ENCODE measurements at places on chromosomes 2 and 18.

DNA sequence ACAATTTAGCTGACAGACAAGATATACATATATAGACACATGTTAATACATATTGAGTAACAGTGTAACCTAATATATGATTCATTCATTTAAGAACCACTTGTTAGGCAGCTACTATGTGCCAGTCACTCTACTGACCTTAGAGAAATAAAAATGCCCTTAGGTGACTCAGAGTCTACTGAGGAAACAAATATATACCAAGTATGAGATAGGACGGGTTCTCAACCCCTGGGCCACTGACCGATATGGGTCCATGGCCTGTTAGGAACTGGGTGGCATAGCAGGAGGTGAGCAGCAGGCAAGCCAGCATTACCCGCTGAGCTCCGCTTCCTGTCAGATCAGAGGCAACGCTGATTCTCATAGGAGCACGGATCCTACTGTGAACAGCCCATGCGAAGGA is 14.8 kb downstream of the STRN start:
- no peak for DNase-seq

- DNase-seq, result no peak
Measured at GRCh38 chr2:236671896-236672562, 102.4 kb downstream of the ACKR3 start.

DNA sequence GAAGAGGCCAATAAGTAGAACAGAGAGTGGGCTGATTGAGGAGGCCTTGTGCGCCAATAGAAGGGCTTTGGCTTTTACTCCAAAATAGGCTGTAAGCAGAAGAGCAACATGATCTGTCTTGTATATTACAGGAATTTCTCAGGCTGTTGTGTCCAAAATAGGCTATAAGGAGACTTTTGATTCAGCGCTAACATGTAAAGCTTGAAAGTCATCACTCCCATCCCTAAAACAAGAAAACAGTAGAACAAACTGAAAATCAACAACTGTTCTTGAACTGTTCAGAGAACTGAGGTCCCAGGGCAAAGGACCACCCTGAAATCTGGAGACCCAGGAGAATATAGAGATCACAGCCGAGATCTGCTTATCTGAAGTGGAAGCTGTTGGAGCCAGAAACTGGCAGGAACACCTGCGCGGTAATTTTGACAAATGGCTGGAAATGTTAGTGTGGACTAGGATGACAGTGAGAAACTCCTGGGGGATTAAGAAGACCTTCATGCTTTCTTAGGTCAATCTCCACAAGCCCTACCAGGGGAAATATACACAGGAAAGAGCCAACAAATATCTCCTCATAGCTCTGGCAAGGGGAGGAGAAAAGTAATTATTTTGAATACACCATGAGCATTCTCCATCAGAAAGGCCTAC is 258.6 kb downstream of the RBM43 start:
- DNase-seq, result no peak

GRCh38 chr18:60978338-60978737 is 354.9 kb upstream of the CDH20 start:
- DNase-seq, result no peak

- DNase-seq, result no peak
Measured at GRCh38 chr2:174963437-174964400, 41.5 kb downstream of the CHN1 start.

DNA sequence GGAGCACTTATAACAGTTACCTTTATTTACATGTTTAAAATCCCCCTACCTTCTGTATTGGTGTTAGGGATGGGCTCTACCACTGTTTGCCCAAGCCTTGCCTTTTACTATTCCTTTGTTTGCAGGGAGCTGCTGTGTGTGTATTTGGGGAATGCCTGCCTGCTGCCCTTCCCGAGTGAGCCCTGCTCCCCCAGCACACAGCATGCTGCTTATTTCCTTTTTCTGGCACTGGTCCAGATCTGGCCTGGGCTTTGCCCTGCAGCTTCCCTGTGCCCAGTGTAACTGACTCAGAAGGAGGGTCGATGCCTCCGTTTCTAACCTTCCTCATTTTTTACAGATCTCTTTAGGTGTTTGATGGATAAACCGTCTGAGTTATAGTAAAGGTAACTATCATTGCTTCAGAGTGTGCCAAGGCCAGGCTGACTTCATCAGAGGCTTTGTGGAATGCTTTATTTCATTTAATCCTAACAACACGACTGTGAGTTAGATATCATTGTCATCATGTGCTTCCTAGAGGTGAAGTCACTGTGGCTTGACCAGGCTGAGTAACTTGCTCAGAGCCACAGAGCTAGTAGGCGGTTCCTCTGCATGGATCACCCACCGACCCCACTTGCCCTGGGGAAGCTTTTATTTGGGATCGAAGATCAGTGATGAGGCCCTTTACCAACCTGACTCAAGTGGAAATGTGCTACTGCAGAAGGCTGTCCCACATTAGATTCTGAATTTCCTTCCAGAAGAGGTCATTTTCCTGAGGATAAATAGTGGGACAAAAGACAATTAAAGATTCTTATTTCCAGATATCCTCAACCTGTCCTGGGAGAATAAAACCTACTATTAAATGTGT is 238.8 kb downstream of the ZNF407 start:
- no peak for DNase-seq

All from LoVo (cell line).